ENCODE measurements at places on chromosomes 5 and 9.

- DNase-seq, result no peak
Observed at GRCh38 chr5:112355058-112355685, 63.9 kb downstream of the EPB41L4A start.

DNA sequence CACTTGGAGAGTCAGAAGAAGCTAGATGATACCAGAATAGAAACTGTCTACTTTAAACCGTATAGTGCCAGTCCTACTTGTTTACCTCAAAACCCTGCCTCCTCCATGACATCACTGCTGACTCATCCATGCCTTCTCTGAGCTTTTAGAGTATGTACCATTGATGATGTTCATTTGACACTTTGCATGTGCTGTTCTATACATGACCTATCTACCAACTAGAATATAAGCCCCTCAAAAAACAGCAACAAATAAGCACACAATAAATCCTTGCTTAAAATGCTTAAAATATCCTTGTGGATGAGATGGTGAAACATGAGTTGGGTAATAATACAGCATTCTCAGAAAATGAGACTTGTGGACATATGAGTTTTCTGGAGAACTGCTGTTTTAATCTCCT lies 2.6 kb downstream of the CTNNAL1 start:
- DNase-seq, result peak; percentile 88

GRCh38 chr9:23073136-23073535 lies 626.5 kb downstream of the DMRTA1 start:
- peak; percentile 9 for DNase-seq

DNA sequence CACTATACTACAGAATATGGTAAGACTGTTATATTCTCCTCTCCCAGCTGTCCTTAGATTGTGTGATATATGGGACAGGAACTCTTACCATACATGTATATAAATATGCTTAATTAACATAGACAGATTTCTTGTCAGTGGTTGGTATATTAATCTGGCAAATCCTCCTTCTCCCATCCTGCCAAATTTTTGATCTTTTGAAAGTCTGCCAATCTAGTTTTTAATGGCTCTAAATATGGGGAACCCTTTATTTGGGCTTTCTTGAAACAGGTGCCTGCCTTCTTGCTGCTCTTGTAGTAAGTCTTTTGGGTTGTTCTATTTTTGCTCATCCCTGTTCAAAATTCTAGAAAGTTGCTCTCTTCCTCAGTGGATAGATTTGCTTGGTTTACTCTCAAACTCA lies 63.5 kb downstream of the SPATA31D1 start:
- DNase-seq, result no peak

GRCh38 chr5:104265531-104266140 lies 703.0 kb upstream of the NUDT12 start:
- no peak for DNase-seq

- peak; percentile 45 for DNase-seq
Observed at GRCh38 chr5:137734331-137734730, 1.6 kb downstream of the KLHL3 start.

GRCh38 chr9:37928552-37929430 lies 24.9 kb upstream of the SLC25A51 start:
- DNase-seq, result no peak

GRCh38 chr5:6371079-6371810 lies 7.1 kb downstream of the MED10 start:
- no peak for DNase-seq

GRCh38 chr5:33462456-33462855 lies 21.7 kb downstream of the TARS1 start:
- no peak for DNase-seq

- DNase-seq, result no peak
Observed at GRCh38 chr5:115160975-115161475, 8.7 kb downstream of the TRIM36 start.

DNA sequence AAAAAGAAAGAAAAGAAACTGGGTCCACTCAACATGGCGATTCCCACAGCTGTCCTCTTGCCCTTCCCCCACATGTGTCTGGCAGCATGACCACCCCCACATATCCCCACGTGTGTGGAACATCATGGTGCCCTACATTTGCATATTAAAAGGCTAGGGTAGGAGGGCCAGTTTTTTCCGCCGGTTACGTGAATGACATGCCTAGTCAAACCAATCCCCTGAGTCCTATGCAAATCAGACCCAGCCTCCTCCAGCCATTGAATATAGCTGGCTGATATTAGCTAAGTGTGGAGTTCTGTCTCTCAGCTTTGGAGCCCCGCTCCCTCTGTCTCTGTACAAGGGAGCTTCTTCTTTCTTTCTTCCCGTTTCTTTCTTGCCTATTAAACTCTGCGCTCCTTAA lies 33.0 kb upstream of the CCDC112 start:
- DNase-seq, result no peak

GRCh38 chr5:133245191-133246052 lies 193.6 kb downstream of the HSPA4 start:
- peak; percentile 98 for DNase-seq

- peak; percentile 22 for DNase-seq
Observed at GRCh38 chr5:121962347-121962670, 534 bp downstream of the SRFBP1 start.

DNA sequence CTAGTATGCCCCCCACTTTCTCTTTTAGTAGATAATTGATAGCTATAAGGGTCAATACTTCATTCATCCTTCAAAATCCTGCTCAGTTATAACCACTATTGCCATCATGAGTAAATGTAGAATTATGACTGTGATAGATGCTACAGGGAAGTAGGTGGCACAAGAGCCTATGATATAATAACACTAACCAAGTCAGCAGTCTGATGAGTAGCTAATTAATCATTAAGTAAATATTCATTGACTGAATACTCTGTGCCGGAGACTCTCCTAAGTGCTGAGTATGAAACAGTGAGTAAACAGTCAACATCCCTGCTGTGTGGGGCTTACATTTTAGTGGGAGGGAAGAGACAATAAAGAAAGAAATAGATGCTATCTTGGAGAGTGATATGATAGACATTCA lies 430.3 kb upstream of the ZNF462 start:
- DNase-seq, result no peak

DNA sequence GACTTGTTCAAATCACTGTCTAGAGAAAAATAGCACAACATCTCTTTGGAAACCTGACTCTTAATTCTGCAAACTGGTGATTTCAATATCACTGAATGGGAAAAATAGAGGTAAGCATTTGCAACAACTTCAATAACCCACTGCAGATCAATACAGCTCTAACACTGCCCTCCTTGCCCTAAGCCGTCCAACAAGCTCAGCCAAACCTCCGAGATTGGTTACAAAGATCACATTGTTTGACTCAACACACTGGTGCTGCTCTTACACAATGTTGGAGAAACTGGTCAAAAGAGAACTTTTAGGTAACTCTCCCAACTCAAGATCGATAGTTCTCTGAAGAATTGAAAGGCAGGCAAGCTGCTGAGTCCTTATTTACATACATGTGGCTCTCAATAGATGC lies 150.4 kb downstream of the SPOCK1 start:
- no peak for DNase-seq

DNA sequence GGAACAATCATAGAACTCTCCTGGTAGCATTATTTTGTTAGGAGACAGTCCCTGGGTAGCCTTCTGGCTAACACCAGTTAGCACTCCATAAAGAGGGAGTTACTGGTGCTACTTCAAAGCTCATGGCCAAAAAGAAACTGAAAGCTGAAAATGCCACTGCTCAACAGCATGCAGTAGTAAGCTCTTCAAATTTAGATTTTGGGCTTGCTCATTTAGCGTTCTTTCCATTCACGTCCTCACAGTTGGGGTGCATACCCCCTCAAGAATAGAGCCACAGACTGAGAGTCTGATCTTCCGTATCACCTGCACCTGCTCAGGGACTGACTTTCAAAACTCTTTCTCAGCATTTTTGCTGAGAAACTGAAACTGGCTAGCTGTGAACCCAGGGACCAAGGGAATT lies 24.7 kb downstream of the NTRK2 start:
- no peak for DNase-seq

- DNase-seq, result no peak
Observed at GRCh38 chr5:439636-440035, 3.3 kb upstream of the EXOC3 start.

DNA sequence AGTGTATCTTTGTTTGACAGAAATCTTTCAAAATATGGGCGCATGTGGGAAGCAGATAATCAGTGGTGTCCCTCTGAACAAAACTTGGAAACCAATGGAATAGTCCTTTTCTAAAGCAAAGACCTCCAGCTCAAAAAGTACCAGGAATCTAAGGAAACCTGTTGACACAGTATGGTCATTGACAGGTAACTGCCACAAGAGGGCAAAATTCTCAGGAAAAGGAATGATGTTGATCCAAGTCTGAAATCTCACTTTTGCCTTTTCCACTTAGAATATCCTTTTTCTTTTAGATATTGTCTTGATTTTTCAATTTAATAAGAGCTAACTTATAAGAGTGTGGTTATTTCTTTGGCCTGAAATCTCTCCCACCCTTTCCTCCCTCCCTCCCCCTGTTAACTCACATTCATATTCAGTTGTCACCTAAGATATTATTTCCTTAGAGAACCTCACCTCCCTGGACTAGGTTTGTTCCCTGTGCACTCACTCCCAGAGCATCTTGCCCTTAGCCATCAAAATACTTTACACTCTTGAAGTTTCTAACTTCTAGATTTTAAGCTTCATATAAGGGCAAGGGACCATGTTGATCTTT lies 59.0 kb upstream of the BARX1 start:
- peak; percentile 68 for DNase-seq
